ENCODE measurements at places on chromosomes 3 and 15.

GRCh38 chr15:66933932-66934867, 131.2 kb upstream of the SMAD3 start:
- no peak for DNase-seq

DNA sequence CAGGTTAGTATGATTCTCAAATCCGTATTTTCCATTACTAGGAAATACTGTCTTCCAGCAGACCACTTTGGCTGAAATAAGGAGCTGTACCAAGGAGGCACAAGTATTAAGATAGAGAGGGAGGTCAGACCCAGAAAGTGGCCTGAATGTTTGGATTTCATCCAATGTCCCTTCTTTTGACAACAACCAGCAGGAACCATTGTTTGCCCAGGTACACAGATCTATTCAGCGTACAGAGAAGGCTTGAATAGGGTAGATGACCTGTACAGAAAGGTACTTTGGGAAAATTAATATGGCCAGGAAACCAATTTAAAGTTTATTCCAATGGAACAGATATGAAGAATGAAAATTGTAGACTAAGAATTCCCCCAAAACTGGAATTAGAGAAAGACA, 12.6 kb downstream of the MTHFS start:
- DNase-seq, result no peak

GRCh38 chr3:27130796-27131195, 238.4 kb downstream of the NEK10 start:
- DNase-seq, result no peak

GRCh38 chr3:146750196-146750595, 145.1 kb upstream of the PLSCR5 start:
- DNase-seq, result no peak

DNA sequence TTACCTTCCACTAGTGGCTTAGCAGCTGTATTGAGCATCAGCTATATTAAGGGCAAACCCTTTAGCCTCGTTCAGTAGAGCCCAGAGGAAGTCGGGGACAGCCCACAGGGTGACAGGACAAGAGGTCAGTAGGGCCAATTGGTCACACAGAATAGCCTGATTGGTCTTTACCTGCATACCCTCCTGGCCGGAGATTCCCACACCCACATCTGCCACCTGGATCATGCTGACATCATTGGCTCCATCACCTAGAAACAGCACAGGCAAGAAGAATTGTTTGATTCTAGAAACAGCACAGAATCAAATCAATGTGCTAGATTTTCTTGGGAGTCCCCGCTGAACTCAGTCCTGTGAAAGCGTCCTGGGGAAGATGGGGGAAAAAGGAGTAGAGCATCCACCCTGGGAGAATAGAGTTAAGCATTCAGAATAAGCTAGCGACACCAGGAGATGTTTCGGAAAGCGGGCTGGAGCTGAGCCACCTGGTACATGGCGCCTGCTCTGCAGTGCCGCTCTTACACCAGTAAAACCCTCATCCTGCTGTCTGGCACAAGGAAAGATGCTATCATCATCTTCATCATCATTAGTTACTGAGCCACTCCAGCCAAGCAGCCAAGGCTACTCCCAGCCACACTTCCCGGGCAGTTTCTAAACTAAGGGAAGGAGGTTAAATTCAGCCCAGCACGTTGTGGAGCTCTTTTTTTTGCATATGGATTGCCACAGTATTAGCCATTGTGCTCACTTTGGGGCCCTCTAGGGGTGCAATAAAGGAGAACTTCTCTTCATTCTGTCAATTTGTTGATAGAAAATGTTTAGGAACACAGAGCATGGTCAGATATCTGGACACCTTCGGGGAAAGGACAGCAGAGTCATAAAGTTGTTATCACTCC, 171.3 kb downstream of the ATP10A start:
- no peak for DNase-seq

- DNase-seq, result no peak
Measured at GRCh38 chr3:28907616-28908015, 373.3 kb upstream of the RBMS3 start.

DNA sequence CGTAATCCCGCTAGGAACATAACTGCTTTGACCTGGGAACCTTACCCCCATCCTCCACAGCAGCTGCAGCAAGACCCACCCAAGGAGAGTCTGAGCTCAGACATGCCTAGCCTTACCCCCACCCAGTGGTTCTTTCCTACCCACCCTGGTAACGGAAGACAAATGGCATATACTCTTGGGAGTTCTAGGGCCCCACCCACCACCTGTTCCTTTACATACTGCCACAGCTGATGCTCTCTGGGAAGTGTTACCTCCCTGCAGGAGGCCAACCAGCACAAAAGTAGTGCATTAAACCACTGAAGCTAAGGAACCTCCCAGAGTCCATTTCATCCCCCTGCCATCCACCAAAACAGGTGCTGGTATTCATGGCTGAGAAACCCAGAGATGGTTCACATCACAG, 50.6 kb upstream of the AZI2 start:
- DNase-seq, result no peak

DNA sequence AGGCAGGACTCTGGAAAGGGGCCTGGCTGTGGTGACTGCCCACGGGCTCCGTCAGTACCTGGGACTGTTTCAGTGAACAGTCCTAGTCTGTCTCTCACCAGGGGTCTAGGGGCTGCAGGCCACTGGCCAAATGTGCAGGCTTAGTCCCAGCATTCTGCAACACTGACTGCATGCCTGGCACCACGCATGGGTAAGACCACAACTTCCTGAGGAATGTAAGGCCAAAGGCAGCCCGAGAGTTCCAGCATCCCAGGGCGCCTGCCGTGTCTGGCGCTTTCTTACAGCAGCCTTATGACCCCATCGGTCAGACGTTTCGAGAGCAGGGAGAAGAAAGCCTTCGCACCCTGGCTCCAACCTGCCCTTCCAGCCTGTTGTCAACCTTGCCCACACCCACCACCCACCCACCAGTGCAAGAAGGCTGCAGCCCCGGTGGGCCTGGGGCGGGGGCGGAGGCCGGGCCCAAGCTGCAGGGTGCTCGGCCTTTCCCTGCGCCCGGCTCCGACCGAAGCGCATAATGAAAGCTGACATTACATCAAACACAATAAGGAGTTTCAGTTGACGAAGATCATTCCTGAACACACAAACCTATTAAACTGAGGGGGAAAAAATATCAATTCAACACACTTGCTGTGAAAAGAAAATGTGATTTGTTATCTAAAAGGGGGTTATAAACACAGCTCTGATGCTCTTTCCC, 29.5 kb upstream of the TMEM115 start:
- DNase-seq, result no peak
